ENCODE measurements at places on chromosomes 16 and 17.
A peak's percentile ranks its signal among the peaks of the same experiment; 100 is the strongest.

- DNase-seq, result peak; percentile 25
Observed at GRCh38 chr17:40936437-40936971, 942 bp downstream of the KRT23 start.

DNA sequence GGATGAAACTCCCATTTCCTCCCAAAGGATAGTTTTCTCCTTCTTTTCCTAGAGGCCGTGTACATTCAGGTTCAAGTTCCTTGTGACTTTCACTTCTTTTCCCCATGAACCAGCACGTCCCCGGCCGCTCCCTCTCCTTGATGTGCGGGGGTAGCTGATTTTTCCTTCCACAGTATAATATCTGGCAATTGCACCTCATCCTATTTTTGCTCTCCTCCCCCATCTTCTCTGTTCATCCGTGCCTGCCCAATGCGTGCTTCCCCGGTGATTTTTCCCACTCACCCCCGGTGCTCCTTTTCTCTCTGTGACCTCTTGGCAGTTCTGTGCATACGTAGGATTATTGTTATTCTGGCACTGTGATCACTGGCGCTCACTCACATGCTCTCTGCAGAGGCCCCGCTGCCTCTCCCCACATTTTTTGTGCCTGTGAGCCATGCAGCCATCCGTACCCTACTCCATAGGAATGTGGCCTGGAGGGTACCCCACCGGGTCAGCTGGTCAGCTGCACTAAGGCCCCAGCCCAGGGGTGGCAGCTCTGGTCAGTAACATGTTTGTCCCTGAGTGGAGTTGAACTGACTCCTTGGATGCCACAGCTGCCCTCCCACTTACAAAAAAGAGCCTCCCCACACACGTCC is 100.0 kb downstream of the NTN1 start:
- DNase-seq, result no peak

DNA sequence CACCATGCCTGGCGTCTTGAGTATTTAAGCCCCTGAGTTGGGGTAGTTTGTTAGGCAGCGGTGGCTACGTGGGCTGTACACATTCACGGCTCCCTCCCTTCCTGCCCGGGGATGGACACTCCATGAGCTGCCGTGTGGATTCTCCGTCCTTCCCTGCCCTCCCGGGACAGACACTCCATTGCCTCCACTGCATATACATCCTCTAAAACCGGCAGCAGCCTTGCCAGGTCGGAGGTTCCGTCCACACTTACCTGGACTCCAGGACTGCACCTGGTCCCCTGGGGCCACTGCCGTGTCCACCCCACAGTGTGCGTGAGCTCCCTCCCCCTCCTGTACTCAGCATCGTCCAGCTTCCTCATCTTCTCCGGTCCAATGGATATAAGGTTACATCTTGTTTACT is 3.5 kb upstream of the SPATA2L start:
- no peak for DNase-seq

- DNase-seq, result no peak
Observed at GRCh38 chr16:1193825-1194581, 31.1 kb downstream of the TPSG1 start.

DNA sequence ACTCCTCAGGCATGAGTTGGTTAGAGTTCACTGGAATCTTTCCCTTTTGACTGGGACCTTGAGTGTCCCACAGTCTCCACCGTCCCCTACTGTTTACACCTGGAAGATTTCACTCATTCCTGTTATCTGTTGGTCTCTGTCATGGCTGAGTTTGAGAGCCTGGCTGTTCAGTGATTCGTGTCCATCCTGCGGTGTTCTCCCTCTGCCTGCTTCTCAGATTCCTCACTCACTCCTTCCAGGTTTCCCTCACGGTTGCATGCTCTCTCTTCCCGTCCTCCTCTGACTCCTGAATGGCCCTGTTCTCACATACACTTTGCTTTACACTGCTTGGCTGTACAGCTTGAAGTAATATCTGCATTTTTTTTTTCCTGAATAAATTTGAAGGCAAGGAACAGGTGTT is 24.5 kb downstream of the OR1D5 start:
- no peak for DNase-seq

DNA sequence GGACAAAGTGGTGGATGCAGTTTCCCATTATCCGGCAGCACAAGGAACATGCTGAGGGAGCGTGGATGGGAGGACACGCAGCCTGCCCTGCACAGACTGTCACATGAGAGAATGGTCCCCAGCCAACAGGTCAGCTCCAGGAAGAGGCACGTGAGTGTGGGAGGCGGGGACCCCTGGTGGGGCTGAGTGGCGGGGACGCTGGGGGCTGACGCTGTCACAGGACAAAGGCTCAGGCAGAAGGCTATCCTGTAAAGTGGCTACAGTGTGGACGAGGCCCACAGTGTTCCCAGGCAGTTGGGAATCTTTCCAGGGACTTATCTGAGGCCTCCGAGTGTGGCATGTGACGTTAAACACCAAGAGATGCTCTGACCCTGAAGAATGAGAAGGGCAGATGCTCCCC is 30.4 kb downstream of the MBTPS1 start:
- DNase-seq, result no peak

DNA sequence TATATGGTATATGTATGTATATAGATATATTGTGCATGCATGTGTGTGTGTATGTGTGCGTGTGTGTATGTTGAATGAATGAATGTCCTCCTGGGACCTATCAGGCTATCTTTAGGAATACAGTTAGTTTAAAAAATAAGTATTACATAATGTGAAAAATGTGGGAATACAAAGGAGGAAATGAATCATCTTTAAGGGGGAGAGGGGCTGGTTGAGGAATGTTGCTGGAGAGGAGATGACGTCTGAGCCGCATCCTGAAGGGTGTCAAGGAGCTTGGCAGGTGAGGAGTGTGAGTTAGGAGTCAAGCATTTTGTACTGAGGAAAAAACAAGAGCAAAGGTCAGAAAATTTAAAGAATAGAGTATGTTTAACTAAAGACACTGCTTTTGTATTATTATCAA is 62.4 kb upstream of the NLK start:
- no peak for DNase-seq

GRCh38 chr17:13140750-13141149 is 122.9 kb upstream of the ELAC2 start:
- DNase-seq, result no peak

DNA sequence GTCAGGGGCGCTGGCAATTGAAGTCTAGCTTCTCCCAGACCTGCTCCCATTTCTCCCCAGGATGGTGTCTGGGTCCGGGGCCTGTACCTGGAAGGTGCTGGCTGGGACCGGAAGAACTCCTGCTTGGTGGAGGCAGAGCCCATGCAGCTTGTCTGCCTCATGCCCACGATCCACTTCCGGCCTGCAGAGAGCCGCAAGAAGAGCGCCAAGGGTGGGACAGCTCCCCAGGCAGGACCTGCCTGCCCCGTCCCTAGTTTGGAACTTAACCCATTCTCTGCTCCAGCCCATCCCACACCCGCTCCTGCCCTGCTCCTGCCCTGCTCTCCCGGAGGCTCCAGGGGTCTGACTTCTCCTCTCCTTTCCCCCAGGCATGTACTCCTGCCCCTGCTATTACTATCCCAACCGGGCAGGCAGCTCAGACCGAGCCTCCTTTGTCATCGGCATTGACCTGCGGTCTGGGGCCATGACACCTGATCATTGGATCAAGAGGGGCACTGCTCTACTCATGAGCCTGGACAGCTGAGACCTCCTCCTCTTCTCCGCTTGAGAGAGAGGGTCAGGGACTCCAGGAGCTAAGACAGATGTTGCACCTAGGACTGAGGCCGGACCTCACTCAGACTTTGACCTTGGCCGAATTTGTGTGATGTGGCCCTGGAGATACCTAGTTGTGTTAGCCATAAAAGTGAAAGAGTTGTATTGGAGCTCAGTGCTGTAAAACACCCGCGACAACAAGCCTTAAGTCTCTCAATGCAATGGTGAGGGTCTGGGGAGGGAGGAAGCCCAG is 814 bp upstream of the KDM6B start:
- no peak for DNase-seq

DNA sequence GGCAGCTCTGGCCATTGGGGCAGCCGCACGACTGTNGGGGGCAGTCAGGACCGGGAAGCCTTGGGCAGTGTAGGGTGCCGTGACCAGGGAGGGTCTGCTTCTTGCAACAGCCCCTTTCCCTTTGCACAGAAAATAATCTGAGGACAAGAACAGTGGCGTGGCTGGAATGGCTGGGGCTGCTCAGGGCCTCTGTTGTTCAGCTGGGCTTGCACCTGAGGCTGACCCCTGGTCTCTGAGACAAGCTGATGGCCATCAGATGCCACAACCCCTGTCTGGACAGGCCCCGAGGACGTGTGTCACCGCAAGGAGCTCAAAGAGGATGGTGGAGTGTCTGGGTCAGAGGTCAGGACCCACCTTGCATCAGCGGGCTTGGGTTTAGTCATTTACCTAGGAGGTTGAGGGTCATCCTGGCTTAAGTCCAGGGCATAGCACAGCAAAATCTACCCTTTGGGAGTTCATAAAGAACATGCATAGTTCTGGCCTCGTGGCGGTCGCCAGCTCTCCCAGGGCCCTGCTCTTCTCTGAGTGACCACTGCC is 46.9 kb downstream of the METRNL start:
- DNase-seq, result no peak

DNA sequence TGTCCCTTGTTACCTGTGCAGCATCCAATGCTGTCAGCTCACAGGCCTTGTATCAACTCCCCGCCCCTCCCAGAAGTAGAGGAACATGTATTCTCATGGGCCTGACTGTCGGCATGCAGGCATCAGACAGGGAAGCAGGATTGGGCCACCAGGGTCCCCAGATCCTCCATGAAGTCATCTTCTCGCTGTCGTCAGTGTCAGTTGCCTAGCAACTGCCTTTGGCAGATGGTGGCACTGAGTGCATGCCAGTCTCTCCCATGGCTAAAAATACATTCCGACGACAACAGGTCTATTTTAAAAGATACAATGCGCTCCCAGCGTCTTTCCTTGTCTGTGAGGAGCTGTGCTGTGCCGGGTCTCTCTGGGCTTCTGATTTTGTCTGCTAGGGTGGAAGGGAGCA is 36.8 kb upstream of the CES5A start:
- DNase-seq, result no peak

GRCh38 chr16:27429330-27429871 is 27.4 kb downstream of the IL21R start:
- no peak for DNase-seq

GRCh38 chr16:58329135-58329534 is 34.3 kb upstream of the PRSS54 start:
- DNase-seq, result no peak

DNA sequence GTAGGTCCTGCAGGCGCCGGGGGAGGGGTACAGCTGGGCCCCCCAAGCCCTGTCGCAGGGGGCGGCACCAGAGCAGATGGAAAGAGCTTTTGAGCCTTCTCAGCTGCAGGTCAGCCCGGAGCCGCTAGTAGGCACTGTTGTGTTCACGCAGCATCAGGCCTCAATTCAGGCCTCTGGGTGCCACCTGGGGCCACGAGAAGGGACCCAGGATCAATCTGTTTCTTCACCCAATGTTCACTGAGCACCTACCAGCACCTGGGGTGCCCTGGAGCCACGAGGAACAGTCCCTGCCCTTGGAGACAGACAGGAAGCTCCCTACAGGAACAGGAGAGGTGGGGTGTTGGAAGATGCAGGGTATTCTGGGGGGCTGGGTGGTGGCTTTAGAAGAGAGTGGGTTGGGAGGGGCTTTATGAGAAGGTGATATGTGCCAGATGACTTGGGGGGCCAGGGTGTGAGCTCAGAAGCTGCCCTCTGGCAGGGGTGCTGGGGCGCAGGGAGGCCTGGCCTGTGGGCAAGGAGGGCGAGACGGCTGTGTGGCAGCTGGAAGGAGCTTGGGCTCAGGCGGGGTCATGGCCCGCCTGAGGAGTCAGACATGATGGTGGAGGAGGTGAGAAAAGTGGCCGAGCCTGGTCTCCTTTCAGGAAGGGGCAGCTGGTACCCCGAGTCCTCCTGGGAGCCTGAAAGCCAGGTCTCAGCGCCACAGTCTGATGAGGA is 121.9 kb upstream of the GSE1 start:
- peak; percentile 37 for DNase-seq

Data from suppressor macrophage treated with lipopolysaccharide for 4 hours (primary cell).